ENCODE measurements at places on chromosomes 7 and 10. TPM values are rescaled to one million over a fixed set of nuclear protein-coding genes. Genes with fewer than 3 reads are reported as not detected.

The RADIL gene
- 0.09 TPM for total RNA-seq

The DEPP1 gene
- total RNA-seq: 1.5 TPM

The FOXI2 gene
- not detected for total RNA-seq

The NUP205 gene
- total RNA-seq: 35.0 TPM

The MMRN2 gene
- total RNA-seq: 0.67 TPM

The FAM149B1 gene
- total RNA-seq: 18.1 TPM

The RAPGEF5 gene
- 0.55 TPM for total RNA-seq

The SUN3 gene
- 1.1 TPM for total RNA-seq

The NXPH1 gene
- not detected for total RNA-seq

The SPDYE2 gene
- 0.12 TPM for total RNA-seq

The EIF5AL1 gene
- total RNA-seq: 0.42 TPM

GRCh38 chr7:42400961-42401360, 164.0 kb upstream of the GLI3 start:
- DNase-seq: no peak
- no peak overlapping the region for H3K27ac ChIP-seq
- H3K4me1 ChIP-seq: no peaks in the 10 kb centered on the region
- H3K36me3 ChIP-seq: no peaks in the 10 kb centered on the region
- peaks cover 15% of the 10 kb centered on the region for H3K27me3 ChIP-seq

GRCh38 chr10:99569961-99570360, 37.2 kb downstream of the NKX2-3 start:
- no peak overlapping the region for H3K27ac ChIP-seq
- DNase-seq: no peak
- H3K4me1 ChIP-seq: no peaks in the 10 kb centered on the region
- H3K27me3 ChIP-seq: peaks cover 33% of the 10 kb centered on the region
- no peaks in the 10 kb centered on the region for H3K36me3 ChIP-seq

DNA sequence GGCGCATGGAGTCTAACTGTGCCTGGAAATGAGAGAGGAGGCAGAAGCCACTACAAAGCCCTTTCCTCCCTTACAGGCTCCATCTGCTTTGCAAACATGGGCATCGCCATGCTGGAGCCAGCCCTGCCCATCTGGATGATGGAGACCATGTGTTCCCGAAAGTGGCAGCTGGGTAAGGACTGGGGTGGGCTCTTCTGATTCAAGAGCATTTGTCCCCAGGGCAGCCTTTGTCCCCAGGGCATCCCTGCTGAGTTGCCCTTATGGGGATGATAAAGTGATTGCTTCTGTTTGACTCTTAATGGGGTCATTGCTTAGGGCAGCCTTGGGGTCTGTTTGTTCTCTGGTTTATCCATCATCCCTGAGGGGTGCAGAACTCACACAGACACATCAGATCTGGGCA, 16.8 kb downstream of the SLC18A2 start:
- DNase-seq: no peak
- no peak overlapping the region for H3K27ac ChIP-seq
- H3K27me3 ChIP-seq: peaks cover 28% of the 10 kb centered on the region
- no peaks in the 10 kb centered on the region for H3K36me3 ChIP-seq
- H3K4me3 ChIP-seq: no peak overlapping the region

DNA sequence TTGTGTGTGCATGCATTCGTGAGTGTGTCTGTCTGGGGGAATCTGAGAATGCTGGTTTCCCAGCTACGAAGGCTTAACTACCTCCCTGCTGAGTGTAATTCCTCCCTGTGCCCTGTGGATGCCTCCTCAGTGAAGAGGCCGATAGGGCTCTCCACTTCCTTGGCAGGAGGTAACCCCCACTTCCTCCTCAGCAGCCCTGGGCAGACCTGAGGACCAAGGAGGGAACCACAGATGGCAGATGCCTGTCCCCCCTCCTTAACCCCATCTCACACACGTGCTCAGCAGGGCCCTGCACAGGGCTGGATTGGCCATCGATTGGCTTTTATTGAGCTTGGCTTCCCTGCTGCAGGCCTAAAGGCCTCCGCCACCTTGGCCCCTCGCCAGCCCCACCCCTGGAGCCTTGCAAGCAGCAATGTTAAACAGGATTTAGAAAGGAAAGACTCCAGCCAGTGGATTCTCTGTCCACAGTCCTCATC, 45.6 kb upstream of the LRRC4 start:
- H3K4me3 ChIP-seq: no peak overlapping the region
- DNase-seq: no peak
- H3K36me3 ChIP-seq: no peaks in the 10 kb centered on the region

DNA sequence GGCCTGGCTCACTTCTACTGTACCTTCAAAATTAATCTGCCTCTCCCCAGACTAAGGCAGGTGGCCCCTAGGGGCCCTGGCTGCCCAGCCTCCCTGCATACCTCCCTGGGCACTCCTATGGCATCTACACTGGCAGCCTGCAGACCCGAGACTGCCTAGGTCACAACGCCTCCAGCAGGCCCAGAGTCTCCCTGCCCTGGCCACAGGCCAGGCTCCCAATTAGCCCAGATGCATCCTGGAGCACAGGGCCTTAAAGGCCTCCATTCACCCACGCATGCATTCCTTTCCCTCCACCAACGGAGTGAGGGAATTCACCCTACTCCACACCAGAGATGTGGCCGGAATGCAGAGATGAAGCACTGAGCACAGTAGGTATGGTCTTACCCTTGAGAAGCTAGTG, 1.9 kb downstream of the CHAT start:
- no peak overlapping the region for H3K4me3 ChIP-seq
- H3K36me3 ChIP-seq: peaks cover 13% of the 10 kb centered on the region
- no peak for DNase-seq
- H3K4me1 ChIP-seq: peaks cover 15% of the 10 kb centered on the region
- peaks cover 64% of the 10 kb centered on the region for H3K27me3 ChIP-seq
- H3K27ac ChIP-seq: no peak overlapping the region

- no peak overlapping the region for H3K27ac ChIP-seq
- H3K4me1 ChIP-seq: no peaks in the 10 kb centered on the region
- no peaks in the 10 kb centered on the region for H3K36me3 ChIP-seq
- DNase-seq: no peak
Observed at GRCh38 chr10:12973149-12973718, 28.3 kb downstream of the CCDC3 start.

- peaks cover 66% of the 10 kb centered on the region for H3K4me1 ChIP-seq
- H3K36me3 ChIP-seq: peaks cover 58% of the 10 kb centered on the region
- peak; percentile 49 for DNase-seq
- peak overlapping the region; percentile 56 for H3K4me3 ChIP-seq
- peak overlapping the region; percentile 96 for H3K27ac ChIP-seq
- peaks cover 1% of the 10 kb centered on the region for H3K27me3 ChIP-seq
Observed at GRCh38 chr10:33263453-33263852, 71.0 kb downstream of the NRP1 start.

GRCh38 chr7:51316262-51316665, 345 bp downstream of the COBL start:
- H3K27me3 ChIP-seq: peaks cover 20% of the 10 kb centered on the region
- H3K4me1 ChIP-seq: no peaks in the 10 kb centered on the region
- no peak for DNase-seq

DNA sequence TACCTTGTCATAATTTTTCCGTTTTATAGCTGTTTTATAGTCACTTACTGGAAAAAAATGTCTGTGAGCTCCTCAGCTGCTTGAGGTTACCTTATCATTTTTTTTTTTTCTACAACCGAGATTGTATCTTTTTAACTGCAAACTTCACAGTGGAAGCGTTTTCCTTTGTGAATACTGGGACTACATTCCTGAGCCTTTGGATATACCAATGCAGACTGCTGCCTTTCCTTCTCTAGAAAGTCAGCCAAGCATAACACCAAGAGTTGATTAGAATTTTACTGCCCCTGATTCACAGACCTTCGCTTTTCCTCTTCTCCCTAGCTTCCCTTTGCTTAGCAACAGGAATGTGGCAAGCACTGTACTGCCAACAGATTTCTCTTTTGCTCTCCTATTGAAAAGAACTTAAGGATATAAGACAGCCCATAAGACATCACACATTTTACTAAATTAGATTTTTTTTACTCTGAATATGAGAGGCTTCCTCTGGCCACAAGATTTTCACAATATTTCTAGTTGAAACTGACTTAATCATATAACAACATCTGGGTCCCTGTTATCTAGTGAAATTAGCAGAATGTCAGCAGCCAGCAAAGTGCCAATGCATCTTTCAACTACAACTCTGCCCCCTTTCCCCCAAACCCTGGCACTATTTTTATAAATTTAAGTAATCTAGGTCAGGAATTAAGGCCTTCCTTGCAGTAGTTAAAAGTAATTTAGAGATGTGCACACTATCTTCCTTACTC, 170.6 kb downstream of the PRKG1 start:
- peak; percentile 65 for DNase-seq
- H3K4me3 ChIP-seq: no peak overlapping the region
- H3K27ac ChIP-seq: no peak overlapping the region
- peaks cover 13% of the 10 kb centered on the region for H3K4me1 ChIP-seq
- no peaks in the 10 kb centered on the region for H3K27me3 ChIP-seq
- H3K36me3 ChIP-seq: no peaks in the 10 kb centered on the region

- no peaks in the 10 kb centered on the region for H3K4me1 ChIP-seq
- DNase-seq: no peak
- H3K4me3 ChIP-seq: no peak overlapping the region
- H3K27me3 ChIP-seq: no peaks in the 10 kb centered on the region
- peaks cover 4% of the 10 kb centered on the region for H3K36me3 ChIP-seq
Observed at GRCh38 chr7:105157278-105157677, 143.3 kb downstream of the KMT2E start.

DNA sequence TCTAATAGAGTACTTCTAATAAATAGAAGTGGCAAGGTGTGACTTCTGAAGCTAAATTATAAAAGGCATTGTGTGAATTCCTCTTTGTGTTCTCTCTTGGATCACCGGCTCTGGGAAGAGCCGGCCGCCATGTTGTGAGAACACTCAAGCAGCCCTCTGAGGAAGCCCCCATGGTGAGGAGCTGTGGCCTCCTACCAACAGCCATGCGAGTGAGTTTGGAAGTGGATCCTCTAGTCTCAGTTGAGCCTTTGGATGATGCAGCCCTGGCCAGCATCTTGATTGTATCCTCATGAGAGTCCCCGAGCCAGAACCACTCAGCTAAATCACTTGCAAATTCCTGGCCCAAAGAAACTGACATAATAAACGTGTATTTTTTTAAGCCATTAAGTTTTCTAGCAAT, 94.5 kb upstream of the CARD11 start:
- H3K4me3 ChIP-seq: no peak overlapping the region
- H3K27ac ChIP-seq: no peak overlapping the region
- no peak for DNase-seq
- no peaks in the 10 kb centered on the region for H3K4me1 ChIP-seq
